ENCODE measurements at places on chromosomes 13 and 19. TPM values are rescaled to one million over a fixed set of nuclear protein-coding genes. Genes with fewer than 3 reads are reported as not detected.

DNA sequence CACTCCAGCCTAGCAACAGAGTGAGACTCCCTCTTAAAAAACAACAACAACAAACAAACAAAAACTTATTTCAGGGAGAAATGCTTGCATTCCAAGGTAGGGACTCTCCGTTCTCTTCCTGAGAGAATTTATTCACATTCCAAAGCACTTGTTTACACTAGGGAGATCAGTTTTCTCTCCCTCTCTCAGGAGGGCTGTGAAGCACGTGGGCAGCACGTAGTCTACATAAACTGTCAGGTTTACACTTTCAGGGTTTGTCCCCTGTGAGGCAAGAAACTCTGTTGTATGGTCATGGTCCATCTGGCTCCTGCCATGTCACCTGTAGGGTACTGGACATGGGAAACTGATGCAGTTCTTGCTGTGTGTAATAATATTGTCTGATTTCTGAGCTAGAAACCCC, 31.6 kb downstream of the WDR87 start:
- no peak for DNase-seq

DNA sequence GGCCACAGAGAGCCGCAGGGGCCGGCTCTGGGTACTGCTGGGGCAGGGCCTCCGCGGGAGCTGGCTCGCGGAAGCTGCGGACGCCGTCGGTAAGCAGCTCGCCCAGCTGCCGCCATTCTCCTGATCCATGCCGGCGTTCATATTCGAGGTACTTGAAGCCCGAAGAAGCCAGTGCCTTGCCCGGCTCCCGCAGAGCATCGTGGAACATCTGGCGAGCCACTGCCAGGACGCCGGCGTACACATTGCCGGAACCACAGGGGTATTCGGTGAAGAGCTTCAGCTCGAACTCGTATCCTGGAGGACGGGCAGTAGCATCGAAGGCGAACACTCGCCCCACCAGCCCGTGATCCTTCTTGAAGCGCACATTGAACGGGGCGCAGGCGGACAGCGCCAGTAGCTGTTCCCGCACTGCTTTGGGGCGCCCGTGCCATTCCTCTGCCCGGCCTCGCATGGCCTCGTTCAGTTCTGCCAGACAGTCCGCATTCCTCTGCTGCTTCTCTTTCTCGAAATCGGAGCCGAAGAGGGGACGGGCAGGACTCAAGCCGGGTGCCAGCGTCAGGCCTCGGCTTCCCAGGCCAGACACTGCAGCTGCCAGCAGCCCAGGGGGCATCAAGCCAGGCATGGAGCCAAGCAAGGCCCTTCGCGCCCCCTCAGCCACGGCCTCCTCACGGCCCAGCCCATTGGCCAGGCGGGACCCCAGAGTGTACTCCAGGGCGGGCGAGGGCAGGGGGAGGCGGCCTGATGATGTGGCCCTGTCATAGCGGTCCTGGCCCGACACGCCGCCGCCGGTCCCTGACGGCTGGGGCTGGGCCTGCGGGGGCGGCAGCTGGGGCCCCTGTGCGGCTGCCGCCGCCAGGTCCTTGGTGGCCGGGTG, 1.0 kb downstream of the IRF2BP1 start:
- DNase-seq: no peak

- no peak for DNase-seq
Measured at GRCh38 chr13:100825557-100825956, 151.0 kb upstream of the TMTC4 start.

DNA sequence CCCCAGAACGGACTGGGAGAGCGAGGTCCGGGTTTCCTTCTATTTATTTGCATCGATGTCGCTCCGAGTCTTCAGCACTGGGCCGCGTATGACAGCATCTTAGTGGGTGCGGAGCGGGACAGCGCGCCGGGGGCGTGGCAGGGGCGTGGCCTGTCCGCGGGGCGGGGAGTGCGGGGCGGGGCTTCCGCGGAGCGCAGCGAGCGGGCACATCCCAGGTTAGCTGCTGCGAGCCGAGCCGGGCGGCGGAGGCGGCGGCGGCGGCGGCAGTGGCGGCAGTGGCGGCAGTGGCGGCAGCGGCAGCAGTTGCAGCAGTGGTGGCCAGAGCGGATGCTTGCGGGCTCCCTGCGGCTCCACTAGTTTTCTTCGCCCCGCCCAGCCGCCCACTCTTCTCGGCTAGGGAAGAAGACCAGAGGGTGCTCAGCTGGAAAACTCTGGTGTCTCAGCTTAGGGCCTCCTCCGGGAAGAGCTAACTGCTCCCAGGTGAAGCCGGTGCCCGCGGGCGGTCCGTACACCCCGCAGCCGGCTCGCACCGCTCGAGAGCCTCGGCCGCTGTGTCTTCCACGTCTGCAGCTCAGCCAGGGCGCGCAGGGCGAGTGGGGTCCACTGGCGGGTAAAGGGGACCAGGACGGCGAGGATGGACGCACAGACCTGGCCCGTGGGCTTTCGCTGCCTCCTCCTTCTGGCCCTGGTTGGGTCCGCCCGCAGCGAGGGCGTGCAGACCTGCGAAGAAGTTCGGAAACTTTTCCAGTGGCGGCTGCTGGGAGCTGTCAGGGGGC, at the start of gene GPC5:
Gene GPC5, plus strand, starts transcription at position 209 of the 776 bp plus-strand sequence.
- DNase-seq: peak; percentile 93

GRCh38 chr19:58582985-58583384, 9.8 kb upstream of the MZF1 start:
- no peak for DNase-seq

- no peak for DNase-seq
Measured at GRCh38 chr13:98285317-98285716, 108.2 kb upstream of the RNF113B start.

DNA sequence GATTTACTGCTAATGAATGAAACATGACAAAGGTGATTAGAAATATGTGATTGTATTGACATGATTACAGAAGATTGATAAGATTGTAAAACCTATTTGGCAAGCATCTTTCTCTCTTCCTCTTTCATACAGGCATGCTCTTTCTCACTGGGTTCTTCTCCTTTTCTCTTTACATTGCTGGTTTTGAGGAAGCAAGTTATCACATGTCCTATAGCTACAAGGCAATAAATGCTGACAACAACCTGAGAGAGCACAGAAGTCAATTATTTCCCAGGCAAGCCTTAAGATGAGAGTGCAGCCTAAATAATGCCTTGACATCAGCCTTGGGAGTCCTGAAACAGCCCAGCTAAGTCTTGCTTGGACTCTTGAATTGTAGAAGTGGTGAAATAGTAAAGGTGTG, 875.0 kb downstream of the SLITRK1 start:
- DNase-seq: no peak

DNA sequence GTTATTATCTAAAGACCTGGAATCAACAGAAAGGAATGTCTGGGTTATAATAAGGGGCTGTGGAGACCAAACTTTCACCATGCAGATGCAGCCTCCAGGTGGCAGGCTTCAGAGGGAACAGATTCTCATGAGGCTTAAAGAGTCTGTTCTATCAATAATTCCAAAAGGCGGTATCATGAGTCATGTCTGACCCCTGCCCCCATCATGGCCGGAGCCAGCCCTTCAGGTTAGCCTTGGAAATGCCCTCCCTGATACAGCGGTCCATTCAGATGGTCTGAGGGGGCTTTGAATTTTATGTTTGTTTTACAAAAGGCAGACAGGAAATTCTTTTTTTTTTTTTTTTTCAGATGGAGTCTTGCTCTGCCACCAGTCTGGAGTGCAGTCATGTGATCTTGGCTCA, 21.7 kb upstream of the LAMP1 start:
- no peak for DNase-seq

- no peak for DNase-seq
Measured at GRCh38 chr13:93926425-93926824, 553.1 kb downstream of the DCT start.

- DNase-seq: no peak
Measured at GRCh38 chr13:102658660-102659059, 36.2 kb downstream of the METTL21C start.

GRCh38 chr13:43698009-43698408, 88.8 kb downstream of the ENOX1 start:
- no peak for DNase-seq

- no peak for DNase-seq
Measured at GRCh38 chr19:30207357-30207756, 164.8 kb upstream of the ZNF536 start.

- DNase-seq: no peak
Measured at GRCh38 chr13:20461481-20461859, 64.2 kb downstream of the CRYL1 start.

GRCh38 chr19:41019346-41019745, 28.3 kb downstream of the CYP2B6 start:
- DNase-seq: no peak

- no peak for DNase-seq
Measured at GRCh38 chr13:29454931-29455481, 140.5 kb downstream of the SLC7A1 start.

GRCh38 chr13:58547419-58547818, 915.9 kb downstream of the PCDH17 start:
- no peak for DNase-seq

KLK4 gene
- total RNA-seq: 0.47 TPM

USHBP1 gene
- total RNA-seq: 2.1 TPM

CTXN1 gene
- 4.0 TPM for total RNA-seq
